ENCODE measurements at places on chromosomes 2 and 18.

- peak; percentile 40 for DNase-seq
Measured at GRCh38 chr2:105797298-105797819, 52.6 kb downstream of the NCK2 start.

GRCh38 chr2:218671097-218671653 lies 627 bp downstream of the RNF25 start:
- no peak for DNase-seq

DNA sequence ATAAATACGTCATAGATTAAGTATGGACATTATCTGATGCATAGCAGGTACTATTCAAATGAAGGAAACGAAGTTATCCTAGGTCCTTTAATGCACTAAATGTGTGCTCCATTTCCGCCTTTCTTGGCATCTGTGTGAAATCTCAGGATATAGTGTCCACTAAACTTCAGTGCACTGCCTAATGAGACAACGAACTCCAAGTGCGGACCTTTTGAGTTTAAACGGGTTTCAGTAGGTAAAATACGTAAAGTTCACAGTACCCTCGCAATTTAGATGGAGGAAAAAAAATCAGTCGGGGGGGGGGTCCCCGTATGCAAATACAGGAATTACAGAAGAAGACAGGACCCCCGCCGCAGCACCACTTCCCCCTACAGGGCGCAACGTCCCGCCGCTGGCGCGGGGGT lies 729 bp upstream of the REL start:
- no peak for DNase-seq

GRCh38 chr2:172276961-172277360 lies 150.4 kb upstream of the ITGA6 start:
- no peak for DNase-seq

DNA sequence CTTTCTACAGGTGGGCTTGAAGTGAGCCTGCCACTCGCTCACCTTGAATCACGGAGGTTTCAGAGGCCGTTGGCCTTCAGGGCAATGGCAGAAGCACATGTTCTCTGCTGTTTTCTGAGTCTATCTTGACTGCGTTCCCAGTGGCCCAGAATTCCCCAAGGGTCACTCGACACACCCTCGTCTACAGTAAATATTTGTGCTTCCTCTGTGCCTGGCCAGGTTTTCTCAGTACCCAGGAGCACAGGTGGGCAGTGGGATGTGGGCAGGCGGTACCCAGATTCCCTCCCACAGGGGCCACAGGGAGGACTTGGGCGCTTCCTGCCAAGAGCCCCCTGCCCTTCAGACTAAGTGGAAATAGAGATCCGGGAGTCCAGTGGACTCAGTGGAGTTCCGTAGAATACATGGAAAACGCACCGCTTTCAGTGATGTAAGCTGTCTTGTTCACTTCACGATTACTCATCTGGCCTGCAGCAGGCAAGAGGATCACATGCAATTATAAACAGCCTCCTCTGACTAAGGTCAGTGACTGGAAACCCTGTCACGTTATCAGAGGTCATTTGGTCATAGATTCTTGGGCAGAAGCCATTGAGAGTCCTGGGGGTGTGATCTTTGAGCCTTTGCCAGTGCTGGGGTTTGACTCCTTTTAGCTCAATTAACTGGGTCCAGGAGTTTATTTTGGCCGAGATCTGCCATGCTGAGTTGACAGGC lies 179.8 kb downstream of the NEDD4L start:
- no peak for DNase-seq

GRCh38 chr2:104865096-104865470 lies 11.2 kb downstream of the POU3F3 start:
- no peak for DNase-seq

GRCh38 chr2:67645280-67646138 lies 248.4 kb downstream of the ETAA1 start:
- DNase-seq: no peak

- no peak for DNase-seq
Measured at GRCh38 chr2:4895371-4895770, 796.8 kb upstream of the SOX11 start.

DNA sequence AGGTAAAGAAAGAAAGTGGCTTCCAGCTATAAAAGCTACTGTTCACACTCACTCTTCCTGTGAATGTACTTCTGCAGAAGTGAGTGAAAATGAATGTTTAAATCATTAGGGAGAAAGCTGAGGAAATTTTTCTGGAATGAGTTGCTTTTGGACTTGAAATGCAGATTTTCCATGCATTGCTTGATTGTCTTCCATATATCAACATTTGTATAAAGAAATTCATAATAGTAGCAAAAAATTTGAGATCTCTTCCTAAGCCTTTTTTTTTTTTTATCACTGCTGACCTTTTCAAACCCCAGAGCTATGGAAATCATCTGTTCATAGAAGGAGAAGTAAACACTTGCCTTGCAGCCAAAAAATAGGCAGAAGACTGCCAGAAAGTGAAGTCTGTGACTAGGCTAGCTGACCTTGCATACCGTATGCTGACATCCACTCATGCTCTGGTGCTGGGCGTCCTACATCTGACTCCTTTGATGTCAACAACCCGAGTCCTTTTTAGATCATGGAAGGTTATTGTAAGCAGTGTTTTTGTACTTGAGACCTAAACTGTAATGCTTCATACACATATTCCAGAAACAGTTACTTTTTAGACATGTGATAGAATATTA lies 154.5 kb upstream of the RASGRP3 start:
- DNase-seq: peak; percentile 49

DNA sequence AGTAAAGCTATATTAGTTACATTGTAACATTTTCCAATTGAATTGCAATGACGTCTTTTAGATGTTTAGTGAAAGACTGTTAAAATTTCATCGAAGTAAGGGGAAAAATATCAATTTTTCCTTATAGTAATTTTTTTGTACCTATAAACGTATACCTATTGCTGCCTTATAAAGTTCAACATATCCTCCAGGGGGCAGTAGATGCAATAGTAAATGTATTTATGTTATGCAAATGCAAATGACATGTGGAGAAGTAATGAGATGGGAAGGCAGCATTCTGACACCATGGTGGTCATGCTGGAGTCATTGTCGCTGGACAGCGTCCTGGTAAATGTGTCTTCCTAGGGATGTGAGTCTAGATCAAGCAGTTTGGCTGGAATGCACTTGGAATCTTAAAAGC lies 38.7 kb downstream of the MSTN start:
- DNase-seq: no peak

GRCh38 chr18:35377875-35378573 lies 887 bp upstream of the ZNF396 start:
- DNase-seq: no peak

DNA sequence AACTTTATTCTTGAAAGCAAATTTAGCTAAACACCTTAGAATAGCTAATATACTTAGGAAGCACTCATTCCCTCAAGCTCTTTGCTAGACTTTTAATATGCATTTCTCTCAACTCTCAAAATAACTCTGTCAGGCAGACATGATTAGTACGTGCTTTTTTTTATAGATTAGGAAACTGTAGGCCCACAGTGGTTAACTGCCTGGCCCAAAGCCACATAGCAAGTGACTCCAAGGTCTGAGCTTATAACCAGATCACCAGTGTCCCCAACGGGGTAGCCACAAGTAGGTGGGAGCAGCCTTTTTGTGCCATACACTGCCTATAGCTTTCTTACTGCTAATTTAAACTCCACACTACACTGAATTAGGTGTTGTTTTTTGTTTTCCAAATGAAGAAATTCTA lies 576.8 kb downstream of the METTL4 start:
- no peak for DNase-seq

GRCh38 chr2:125942585-125943424 lies 713.2 kb upstream of the GYPC start:
- DNase-seq: no peak

DNA sequence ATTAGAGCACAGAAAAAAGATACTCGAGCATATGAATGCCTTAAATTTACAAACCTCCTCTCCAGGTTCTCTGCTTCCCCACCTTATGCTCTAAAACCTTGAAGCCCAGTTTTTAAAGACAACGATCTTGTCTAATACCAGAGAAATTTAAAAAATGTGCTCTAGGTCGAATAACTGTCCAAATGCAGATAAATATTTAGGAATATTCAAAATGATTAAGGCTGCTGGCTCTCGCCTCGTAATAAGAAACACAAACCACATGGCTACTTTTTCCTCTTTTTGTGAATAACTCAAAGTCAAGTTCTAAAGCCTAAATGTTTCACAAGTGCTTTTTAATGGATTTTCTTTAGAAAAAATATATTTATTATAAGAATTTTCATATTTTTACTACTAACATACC lies 101.3 kb downstream of the SATB2 start:
- DNase-seq: no peak

DNA sequence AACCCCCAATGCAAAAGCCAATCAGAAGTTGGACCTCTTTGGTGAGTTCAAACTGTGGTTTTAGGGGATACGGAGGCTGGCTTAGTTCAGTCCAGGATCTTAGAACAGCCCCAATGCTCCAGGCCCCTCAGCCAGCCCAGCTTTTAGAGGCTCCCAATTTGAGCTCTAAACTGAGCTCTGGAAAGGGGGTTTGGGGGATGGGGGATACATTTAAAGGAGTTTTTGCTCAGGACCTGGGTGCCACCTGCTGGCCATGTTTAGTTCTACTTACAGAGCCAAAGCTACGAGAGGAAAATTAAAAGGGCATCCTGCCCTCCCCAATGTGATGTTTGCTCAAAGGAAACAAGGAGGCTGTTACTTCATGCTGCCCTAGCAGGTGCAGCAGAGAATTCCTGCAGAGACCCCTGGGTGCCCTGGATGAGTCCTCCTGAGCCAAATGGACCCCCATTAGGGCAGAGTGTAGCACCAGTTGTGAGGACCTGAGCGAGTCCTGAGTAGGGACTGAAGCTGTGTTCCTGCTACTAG lies 15.9 kb upstream of the TMEM214 start:
- peak; percentile 62 for DNase-seq

GRCh38 chr18:77208964-77209363 lies 40.7 kb upstream of the GALR1 start:
- peak; percentile 41 for DNase-seq

GRCh38 chr2:204030322-204030721 lies 93.8 kb downstream of the ICOS start:
- DNase-seq: no peak

DNA sequence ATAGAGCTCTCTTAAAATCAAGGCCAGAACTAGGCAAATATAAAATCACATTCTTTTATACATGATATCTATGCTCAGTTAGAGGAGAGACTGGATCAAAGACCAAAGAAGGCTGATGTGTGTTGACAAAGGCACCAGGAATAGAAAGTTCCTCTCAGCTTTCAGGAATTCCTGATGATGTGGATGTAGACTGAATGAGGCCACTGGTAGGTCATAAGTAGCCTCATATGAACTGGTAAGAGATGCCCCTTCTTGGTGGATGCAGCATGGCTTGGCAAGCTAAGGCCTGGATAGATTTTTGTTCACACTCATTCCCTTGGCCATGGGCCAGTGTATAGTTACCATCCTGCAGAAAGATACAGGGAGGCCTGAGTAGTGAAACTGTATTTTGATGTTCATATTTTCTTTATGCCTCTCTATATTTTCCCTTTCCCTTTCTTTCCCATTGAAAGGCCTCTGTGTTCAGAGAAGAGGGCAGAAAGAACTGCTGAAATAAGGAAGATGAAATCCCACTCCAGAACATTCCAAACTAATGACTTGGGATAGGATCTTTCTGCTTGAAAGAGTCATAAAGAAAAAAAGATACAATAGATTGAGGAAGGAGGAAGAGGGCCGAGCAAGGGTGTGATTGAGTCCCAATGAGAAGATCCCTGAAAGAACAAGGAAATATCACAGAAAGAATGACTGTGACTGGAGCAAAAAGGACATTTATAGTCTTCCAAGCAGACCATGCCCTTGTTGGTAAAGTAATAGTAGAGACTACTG lies 2182.7 kb upstream of the PIK3C3 start:
- no peak for DNase-seq

GRCh38 chr2:135182190-135182589 lies 130.1 kb downstream of the RAB3GAP1 start:
- no peak for DNase-seq

DNA sequence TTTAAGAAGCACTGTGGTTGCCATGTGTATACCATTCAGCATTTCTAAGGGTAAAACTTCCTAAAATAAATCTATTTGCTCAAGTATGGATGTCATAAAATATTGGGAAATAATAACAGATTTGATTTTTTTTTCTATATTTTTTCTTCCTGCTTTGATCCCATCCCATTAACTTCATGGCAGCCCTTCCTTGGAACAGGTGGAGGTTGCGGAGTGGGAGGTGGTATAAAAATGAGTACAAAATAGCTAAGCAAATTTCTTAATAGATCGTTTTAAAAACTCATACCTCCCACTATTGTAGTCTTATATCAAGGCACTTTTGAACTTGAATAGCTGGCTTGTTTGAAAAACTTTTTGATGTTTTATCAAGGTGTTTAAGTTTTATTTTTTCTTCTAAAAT lies 152.1 kb upstream of the KYNU start:
- DNase-seq: no peak

GRCh38 chr2:205869439-205869838 lies 187.1 kb downstream of the NRP2 start:
- no peak for DNase-seq

- DNase-seq: no peak
Measured at GRCh38 chr2:31314761-31315160, 80.8 kb downstream of the EHD3 start.

DNA sequence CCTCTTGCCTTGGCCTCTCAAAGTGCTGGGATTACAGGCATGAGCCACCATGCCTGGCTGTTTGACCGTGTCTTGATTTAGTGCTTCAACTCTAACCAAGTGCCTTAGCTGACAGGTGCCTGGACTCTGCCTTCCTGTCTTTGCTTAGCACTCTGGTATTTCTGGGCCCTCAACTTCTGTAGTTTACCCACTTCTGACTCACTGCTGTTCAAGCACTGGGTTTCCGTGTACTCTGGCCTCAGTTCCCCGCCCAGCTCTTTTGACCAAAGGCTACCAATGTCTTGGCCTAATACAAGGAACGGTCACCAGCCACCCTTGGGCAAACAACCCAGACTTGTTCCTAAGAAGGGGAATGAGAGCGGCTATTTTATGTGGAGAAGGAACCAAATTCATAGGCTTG lies 35.7 kb upstream of the CABLES1 start:
- no peak for DNase-seq

DNA sequence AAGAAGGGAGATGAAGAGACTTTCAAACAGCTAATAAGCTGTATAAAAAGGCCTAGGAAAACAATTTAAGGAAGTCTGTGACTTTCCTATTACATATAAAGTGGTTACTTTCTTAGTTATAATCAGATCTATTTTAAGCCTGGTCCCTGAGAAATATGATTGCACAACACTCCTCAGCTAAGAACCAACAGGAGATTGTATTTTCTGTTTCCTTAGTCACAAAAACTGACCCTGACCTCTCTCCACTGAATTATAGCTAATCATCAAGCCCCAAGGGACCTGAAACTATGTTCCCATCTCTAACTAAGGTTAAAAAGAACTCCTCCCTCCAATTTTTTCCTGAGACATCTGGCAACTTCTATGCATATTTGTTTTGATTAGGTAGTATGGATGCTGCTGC lies 106.9 kb downstream of the ROCK1 start:
- DNase-seq: no peak

Measured in left ventricle myocardium superior (tissue), 1 donor.